ENCODE measurements at places on chromosomes 4 and X.
A peak's percentile ranks its signal among the peaks of the same experiment; 100 is the strongest.

DNA sequence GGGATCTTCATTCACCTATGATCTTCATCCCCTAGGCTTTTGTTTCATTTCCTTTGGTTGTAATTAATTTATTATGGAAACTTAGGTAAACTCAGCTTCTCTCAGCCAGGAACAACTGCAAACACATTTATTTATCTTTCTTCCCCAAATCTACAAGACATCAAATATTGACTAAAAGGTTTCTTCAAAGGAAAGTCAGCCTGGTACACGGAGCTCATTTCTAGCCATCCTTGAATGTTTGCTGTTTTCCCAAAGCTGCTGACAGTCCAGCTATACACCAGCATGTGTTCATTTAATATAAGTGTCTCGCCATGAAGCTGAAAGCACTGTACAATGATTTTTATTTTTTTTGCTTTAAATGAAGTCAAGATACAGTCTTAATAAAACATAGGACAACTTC is 16.8 kb downstream of the RBM47 start:
- no peak for DNase-seq

- peak; percentile 87 for DNase-seq
Observed at GRCh38 chrX:104156630-104157529, at the start of gene SLC25A53. TSS of gene SLC25A53 (minus strand) at chrX:104157009. CDS start at chrX:104105257, 51,752 bp downstream.

- peak; percentile 41 for DNase-seq
Observed at GRCh38 chrX:112849016-112849415, 8.4 kb upstream of the AMOT start.

GRCh38 chr4:74874753-74875367 is 58.1 kb upstream of the PARM1 start:
- DNase-seq, result peak; percentile 81

- DNase-seq, result peak; percentile 23
Observed at GRCh38 chrX:82218361-82218760, 1016.5 kb downstream of the SH3BGRL start.

GRCh38 chr4:59222221-59222620 is 1977.9 kb upstream of the ADGRL3 start:
- no peak for DNase-seq

- DNase-seq, result no peak
Observed at GRCh38 chr4:173609158-173609557, 79.1 kb upstream of the HAND2 start.

GRCh38 chr4:186029571-186030398 is 39.2 kb upstream of the TLR3 start:
- DNase-seq, result peak; percentile 30

- no peak for DNase-seq
Observed at GRCh38 chrX:121655276-121655675, 607.9 kb downstream of the GLUD2 start.

- no peak for DNase-seq
Observed at GRCh38 chrX:79409657-79410056, 42.5 kb upstream of the ITM2A start.

DNA sequence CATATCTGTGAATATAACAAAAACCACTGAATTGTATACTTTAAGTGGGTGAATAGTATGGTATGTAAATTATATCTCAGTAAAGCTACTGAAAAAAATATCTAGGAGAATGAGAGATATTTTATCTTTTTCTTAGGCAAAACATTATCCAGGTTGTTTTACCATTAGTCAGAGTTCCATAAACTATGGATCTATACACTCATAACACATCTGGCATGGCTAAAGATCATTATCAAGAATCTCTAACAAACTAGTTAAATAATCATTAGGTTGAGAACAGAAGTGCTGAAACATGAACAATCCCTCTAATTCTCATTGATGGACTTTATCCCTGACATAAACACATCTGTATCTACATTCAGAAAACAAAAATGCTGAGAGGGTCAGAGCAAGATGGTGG is 15.6 kb downstream of the MED14 start:
- DNase-seq, result no peak

GRCh38 chr4:137946453-137947174 is 295.5 kb downstream of the SLC7A11 start:
- peak; percentile 40 for DNase-seq

GRCh38 chr4:8319731-8320385 is 50.3 kb downstream of the HTRA3 start:
- DNase-seq, result no peak

DNA sequence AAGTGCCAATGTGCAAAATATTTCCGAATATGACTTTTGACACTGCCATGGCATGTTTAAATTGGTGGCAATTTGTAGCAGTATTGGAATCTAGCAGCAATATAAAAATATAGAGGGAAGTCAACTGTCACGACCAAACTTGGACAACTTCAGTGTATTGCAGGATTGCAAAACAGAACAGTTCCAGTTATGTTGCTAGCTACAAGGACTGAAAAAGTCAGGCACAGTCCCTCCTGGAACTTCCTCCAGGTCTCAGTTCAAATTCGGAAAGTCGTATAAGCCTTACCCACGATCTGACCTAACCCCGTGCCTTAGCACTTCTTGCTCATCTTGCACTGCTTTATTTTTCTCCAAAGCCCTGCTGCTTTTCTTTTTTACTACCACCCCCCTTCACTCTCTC is 390.0 kb upstream of the GALNT7 start:
- DNase-seq, result no peak

DNA sequence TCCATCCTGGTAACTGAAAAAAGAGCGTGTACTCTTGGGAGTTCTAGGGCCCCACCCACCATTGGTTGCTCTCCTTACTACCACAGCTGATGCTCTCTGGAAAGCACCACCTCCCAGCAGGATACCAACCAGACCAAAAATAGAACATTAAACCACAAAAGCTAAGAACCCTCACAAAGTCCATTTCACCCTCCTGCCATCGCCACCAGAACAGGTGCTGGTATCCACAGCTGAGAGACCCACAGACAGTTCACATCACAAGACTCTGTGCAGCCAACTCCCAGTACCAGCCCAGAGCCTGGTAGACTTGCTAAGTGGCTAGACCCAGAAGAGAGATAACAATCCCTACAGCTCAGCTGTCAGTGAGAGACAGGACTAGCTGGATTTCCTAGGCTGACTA is 240.6 kb downstream of the PABPC4L start:
- DNase-seq, result no peak

GRCh38 chrX:130715299-130715698 is 187.7 kb downstream of the ENOX2 start:
- DNase-seq, result peak; percentile 58
